ENCODE measurements at places on chromosomes 12 and 14.

GRCh38 chr12:111585690-111586089, 13.4 kb downstream of the ATXN2 start:
- DNase-seq, result no peak

DNA sequence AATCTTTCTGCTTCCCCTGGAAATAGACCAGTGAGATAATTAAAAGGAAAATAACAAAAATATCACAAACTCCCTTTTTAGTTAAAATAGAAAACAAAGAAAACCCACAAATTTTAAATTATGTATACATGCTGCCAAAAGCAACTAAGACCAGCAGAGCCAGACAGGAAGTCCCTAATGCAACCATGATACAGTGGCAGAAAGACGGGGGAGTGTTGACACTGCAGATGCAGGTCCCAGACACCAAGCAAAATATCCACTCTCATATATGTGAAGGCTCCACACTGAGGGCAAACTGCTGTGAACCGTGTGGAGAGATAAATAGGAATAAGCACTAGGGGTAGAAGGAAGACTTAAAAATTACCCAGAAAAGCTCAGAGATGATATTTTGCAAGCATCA, 401.0 kb downstream of the BTG1 start:
- no peak for DNase-seq

DNA sequence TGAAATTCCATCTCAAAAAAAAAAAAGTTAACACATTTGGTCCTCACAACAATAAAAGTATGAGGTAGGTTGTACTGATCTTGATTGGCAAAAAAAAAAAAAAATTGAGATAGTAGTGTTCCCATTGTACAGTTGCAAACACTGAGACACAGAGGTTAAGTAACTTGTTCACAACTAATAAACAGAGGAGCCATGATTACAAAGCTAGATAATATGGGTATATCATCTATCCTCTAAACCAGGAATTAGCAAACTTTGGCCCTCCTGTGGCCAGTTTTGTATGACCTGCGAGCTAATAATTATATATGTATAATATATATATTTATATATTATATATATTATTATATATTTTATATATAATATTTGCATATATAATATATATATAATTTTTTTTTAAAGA, 2.3 kb upstream of the PSME1 start:
- no peak for DNase-seq

- no peak for DNase-seq
Observed at GRCh38 chr14:89415159-89415558, 1.9 kb downstream of the FOXN3 start.

GRCh38 chr14:80988735-80989429, 33.5 kb downstream of the TSHR start:
- no peak for DNase-seq

Measured in activated CD4-positive, alpha-beta T cell treated with anti-CD3 and anti-CD28 coated beads, Interleukin-2, amount 50 U/mL, for 24 hours (primary cell).